Esophagus squamous epithelium (tissue), 5 donors: ENCODE measurements at places on chromosomes 6 and 20.

DNA sequence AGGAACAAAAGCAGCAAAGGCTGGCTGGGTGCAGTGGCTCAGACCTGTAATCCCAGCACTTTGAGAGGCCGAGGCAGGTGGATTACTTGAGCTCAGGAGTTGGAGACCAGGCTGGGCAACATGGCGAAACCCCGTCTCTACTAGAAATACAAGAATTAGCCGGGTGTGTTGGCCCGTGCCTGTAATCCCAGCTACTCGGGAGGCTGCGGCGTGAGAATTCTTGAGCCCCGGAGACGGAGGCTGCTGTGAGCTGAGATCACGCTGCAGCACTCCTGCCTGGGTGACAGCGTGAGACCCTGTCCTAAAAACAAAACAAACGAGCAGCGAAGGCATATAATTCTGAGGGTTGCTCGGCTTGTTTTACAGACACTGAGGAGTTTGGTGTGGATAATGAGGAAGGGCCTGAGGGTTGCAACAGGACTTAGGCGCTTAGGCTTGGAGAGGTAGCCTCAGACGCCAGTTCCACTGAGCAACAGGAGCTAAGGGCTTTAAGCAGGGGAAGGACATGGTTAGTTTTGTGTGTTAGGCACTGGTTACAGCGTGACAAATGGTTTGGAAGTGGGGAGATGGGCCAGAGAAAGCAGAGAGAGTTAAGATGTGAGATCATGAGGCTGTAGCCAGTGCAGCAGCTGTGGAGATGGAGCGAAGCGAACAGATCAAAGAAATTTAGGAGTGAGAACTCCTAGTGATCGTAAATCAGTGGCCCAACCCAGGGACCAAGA is 1.2 kb downstream of the MYH7B start:
- no peak for DNase-seq

GRCh38 chr6:105094133-105094640 is 85.6 kb downstream of the POPDC3 start:
- DNase-seq = no peak

- DNase-seq = no peak
These were observed 355.4 kb downstream of the CD83 start for GRCh38 chr6:14472986-14473337.

GRCh38 chr6:140105857-140106256 is 731.4 kb upstream of the CITED2 start:
- DNase-seq = no peak

GRCh38 chr6:41785689-41786450 is 1.6 kb upstream of the TOMM6 start:
- no peak for DNase-seq

DNA sequence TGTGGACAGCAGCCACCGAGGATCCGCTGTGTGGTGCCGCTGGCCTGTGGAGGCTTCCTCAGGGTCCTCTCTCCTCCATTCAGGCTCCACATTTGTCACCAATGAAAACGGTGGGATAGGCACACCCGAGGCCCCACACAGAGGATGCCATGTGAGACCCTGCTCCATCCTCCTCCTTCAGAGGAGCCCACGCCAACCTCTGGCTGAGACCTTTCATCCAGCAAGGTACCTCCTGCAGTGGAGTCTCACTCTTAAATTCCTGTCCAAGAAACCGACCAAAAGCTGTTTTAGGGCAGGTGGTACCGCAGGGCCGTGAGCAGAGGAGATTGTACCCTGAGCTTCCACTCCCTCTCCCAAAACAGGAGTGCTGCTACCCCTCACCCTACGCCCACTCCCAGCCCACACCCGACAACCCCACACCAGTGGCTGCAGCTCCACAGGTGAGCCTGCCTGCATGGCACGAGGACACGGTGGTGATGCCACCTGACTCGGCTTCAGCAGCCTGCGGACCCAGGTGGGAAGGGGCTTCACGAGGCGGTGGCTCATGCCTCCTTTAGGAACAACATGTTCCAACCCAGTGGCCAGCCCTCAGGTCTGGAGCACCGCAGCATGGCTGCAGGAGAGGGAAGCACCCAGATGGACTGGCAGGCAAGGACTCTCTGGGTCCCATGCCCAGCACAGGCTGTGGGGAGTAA is 237.6 kb upstream of the AFDN start:
- no peak for DNase-seq

DNA sequence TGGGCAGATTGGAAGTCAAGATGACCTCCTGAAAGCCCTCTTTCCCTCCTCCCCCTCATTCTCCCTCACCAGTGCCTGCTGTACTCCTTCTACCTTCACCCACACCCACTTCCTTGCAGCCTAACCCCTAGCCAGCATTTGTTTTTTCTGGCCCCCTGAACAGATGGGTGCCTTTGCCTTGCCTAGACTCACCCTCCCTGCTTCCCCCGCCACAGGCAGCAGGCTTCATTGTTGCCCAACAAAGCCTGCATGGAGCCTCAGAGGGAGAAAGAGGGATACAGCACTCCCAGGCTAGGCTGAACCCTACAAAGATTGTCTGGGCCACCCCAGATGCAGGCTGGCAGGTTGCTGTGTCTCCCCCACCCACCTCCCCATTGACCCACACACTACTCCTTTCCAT is 2.7 kb downstream of the MOCS1 start:
- no peak for DNase-seq

DNA sequence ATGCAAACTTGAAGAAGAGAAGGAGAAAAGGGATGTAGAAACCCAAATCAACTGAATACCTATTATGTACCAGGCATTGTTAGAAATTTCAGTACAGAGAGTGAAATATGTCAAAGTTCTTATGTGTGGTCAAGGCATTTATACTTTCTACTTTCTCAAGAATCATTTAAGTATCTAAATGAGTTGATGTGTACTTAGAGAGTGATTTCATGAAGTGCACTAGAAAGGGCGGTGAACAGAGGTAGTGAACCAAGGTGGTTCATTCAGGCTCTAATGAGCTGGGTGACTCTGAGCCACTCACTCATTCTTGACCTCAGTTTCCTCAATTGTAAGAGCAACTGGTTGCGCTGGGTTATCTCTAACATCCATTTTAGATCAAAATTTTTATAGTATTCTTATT is 3.3 kb downstream of the PDE7B start:
- no peak for DNase-seq
